ENCODE measurements at places on chromosomes 5 and 9.

GRCh38 chr5:72938206-72938605 is 17.6 kb upstream of the FCHO2 start:
- DNase-seq, result peak; percentile 35

- DNase-seq, result no peak
These were observed 177.2 kb downstream of the GADD45G start for GRCh38 chr9:89781838-89782540.

- DNase-seq, result no peak
These were observed 95.1 kb downstream of the ARL15 start for GRCh38 chr5:54215233-54215736.

GRCh38 chr9:116985596-116985995 is 298.5 kb downstream of the TRIM32 start:
- no peak for DNase-seq

DNA sequence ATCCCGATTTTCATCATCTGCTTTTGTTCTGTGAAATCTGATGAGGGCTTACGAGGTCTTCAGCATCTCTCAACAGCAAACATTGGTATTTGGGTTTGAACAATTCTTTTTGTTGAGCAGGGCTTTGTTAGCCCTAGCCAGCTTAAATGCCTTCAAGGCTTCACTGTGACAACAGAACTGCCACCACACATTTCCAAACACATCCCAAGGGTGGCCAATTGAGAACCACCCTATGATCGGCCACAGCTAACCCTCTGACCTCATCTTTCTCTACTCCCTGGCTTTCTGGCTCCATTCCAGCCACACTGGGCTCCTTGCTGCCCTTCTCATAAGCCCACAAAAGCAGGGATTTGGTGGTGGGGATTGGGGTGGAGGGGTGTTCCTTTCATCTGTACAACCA is 17.6 kb downstream of the MTX3 start:
- no peak for DNase-seq

DNA sequence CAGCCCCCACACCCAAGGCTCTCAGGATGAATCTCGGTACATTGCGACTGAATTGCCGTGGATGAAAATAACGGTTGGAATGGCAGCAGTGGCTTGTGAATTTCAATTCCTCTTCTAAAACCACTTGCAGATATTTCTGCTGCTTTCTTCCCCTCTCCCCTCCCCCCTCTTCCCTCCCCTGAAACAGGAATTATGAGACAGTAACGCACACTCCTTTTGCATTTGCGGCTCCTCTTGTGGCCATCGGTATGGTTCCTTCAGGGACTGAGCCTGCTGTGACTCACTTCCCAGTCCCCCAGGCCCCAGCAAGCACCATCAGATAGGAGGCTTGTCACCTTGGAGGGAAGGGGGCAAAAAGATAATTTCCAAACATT is 9.7 kb downstream of the DCANP1 start:
- no peak for DNase-seq

- no peak for DNase-seq
These were observed 17.9 kb downstream of the OXCT1 start for GRCh38 chr5:41852293-41852692.

- DNase-seq, result no peak
These were observed 118.0 kb upstream of the OR13F1 start for GRCh38 chr9:104386013-104386412.

GRCh38 chr9:6428940-6429889 is 16.2 kb downstream of the UHRF2 start:
- no peak for DNase-seq

DNA sequence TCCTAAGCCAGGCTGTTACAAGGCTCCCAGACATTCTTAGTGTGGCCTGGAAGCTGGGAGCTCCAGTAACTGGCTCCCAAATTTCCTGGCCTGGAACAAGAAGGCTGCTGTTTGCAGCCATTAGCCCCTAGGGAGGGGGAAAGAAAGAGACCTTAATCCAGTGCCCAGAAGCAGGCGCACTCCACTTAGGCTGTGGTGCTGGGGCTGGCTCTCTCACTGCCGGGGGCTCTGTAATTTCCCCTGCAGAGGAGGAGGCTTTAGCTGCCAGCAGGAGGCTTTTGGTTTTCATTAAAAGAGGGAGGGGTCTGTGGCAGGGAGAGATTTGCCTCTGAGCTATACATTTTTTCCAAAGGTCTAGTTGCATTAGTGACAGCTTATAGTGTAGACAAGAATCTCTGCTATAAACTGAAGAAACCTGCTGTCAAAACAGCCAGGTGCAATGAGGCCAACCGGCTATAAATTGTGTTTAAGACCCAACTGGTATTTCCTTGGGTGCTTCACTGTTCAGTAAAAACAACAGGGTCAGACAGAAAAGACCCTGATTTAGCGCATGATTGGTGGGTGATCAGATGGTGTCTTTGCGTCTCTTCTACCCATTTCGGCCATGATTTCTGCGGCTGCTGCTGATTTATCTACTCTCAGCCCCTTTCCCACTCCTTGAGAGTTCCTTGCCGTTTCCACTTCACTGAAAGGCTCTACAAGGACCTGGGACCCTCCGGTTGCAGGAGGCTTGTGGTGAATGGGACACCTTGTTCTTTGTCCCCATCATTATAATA is 254.6 kb downstream of the AOPEP start:
- DNase-seq, result no peak

DNA sequence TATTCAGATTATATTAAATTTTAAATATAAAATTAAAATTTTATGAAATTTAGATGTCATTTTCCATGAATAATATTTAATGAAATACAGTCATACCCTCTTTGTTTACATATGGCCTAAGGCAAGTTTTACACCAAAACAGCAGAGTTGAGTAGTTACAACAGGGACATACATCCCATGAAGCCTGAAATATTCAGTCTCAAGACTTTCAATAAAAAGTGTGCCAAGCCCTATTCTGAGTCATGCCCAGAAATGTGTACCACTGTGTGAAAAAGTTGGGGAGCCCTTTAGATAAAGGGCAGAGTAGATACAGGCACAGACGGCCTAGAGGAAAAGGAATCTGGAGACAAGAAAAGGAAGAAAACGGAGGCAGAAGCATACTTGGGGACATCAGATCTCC is 261.3 kb downstream of the SGCD start:
- DNase-seq, result no peak

- no peak for DNase-seq
These were observed 122.7 kb downstream of the GCNT1 start for GRCh38 chr9:76581731-76582130.

All from cardiac fibroblast (primary cell).